ENCODE measurements at places on chromosomes 12 and 14.
A peak's percentile ranks its signal among the peaks of the same experiment; 100 is the strongest.

DNA sequence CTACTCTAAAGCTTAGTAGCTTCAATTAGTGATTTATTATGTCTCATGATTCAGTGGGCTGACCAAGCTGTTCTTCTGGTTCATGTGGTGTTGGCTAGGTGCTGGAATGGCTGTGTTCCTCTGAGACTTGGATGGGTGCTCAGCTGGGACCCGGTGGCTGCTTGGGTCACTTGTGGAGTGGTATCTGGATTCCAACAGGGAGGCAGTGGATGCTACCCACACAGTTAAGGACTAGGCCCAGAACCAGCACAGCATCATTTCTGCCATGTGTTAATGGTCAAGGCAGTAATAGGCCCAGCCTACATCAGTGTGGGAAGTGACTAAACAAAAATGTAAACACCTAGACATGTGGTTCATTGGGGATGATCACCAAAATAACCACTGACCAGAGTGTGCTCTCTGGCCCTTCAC is 72.2 kb downstream of the FGD4 start:
- no peak for DNase-seq

- peak; percentile 76 for DNase-seq
Measured at GRCh38 chr12:113980537-113981337, 14.6 kb upstream of the RBM19 start.

DNA sequence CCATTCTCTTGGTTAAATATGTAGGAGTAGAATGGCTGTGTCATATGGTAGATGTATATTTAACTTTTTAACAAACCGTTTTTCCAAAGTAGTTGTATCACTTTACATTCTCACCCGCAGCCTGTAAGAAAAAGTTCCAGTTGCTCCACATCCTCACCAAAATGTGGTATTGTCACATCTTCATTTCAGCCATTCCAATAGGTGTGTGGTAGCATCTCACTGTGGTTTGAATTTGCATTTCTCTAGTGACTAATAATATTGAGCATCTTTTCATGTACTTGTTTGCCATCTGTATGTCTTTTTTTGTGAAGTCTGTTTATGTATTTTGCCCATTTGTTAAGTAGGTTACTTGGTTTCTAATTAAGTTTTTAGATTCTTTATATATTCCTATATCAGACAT is 78.6 kb downstream of the TBK1 start:
- no peak for DNase-seq

DNA sequence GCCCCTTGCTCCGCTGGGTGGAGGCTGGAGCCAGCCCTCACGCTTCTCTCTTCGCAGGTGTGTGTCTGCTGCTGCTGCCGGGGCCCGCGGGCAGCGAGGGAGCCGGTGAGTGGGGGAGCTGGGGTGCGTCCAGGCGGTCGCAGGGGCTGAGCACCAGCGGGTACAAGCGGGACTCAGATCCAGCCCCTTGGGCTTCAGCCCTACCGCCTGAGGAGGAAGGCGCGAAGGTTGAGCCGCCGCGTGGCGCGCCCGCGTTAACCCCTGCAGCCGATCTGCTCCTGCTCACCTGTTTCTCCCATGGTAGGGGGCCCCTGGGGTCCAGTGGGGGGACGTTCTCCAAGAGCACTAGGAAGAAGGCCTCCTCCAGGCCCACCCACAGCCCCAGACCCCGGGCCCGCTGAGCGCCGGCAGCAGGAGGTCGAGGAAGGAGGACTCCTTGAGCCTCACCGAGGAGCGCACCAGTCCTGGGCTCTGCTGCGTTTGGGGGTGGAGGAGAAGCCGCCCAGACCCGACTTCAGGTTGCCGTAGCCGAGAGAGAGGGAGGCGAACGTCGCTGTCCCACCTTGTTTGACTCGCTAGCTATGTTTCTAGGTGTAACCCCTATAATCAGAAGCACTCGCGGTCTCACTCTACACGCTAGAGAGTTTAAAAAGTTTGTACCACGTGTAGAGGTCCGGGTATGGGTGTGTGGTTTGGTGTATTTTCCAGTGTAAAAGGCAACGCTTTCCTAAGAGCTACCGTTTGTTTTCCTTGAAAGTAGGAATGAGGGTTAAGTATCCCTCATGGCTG is 834 bp downstream of the COCH start:
- peak; percentile 73 for DNase-seq

DNA sequence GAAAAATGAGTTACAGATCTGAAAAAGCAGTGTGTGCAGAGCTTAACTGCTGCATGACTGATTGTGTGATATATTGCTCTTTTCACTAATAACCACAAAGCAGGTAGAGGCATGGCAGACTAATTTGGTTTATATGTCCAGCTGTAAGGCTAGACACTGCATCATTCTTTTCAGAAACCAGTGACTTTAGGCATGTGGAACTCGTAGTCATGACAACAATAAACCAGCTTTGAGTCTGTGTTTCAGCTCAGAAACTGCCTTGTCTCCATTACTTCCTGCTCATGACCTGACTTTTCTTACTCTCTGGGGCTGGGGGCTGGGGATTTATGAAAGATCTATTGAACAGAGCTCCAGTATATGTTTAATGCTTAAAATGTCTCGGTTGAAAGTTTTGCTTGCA is 146.8 kb upstream of the LRIG3 start:
- DNase-seq: no peak

All from H7 (cell line).